ENCODE measurements at places on chromosomes 12 and 14.

DNA sequence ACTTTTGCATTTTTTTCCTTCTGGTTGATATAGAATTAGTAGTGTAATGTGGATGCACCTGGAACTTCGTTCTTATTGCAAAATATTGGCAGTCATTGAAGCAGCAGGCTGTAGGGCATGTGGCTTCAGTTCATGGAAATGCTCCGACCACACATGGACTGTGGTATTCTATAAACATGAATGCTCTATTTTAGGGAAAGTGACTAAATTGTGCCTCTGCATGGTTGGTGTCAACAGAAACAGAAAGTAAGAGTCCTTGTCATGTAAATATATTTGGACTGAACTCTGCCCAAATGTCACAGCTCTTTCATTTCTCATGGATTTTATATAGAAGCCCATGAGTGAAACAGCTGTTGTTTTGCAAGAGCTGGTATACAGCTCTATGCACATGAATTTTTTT is 917.0 kb downstream of the LRFN5 start:
- no peak for DNase-seq

GRCh38 chr12:112115259-112116045 is 6.9 kb upstream of the NAA25 start:
- no peak for DNase-seq

- DNase-seq = no peak
Observed at GRCh38 chr14:78605025-78605762, 435.0 kb downstream of the NRXN3 start.

DNA sequence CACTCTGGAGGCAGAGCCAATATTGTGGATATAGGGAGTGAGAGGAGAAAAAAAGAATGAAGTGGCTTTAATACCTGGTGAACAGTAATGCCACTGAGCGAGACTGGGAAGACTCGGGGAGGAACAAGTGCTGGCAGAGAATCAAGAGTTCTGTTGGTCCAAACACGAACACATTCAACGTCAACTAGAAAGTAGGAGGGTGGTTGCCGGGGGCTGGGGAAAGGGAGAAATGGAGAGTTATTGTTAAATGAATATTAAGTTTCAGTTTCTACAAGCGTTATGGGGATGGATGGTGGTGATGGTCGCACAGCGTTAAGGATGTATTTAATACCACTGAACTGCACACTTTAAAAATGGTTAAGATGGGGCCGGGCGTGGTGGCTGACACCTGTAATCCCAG is 2.8 kb downstream of the SPRING1 start:
- no peak for DNase-seq

GRCh38 chr12:94271351-94271750 is 123.0 kb downstream of the PLXNC1 start:
- DNase-seq = no peak

- DNase-seq = no peak
Observed at GRCh38 chr12:3288690-3289089, 202.3 kb upstream of the PRMT8 start.

- DNase-seq = no peak
Observed at GRCh38 chr12:107025671-107026070, 38.7 kb upstream of the MTERF2 start.

DNA sequence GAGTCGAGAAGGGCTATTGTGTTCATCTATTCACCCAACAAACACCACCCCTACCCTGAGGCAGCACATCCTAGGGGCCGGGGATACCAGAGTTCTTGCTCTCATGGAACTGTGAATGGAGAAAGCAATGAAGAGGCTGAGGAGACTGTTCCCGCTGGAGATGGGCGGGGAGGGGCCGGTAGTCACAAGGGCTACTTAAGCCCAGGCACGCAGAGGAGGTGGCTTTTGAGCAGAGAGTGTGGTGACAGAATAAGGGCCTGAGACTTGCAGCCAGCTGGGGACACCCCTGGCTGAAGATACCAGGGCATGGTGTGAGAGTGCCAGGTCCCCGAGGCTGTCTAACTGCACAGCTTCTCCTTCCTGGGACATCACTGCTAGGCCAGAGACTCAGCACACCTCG is 114.1 kb upstream of the EVL start:
- DNase-seq = no peak

DNA sequence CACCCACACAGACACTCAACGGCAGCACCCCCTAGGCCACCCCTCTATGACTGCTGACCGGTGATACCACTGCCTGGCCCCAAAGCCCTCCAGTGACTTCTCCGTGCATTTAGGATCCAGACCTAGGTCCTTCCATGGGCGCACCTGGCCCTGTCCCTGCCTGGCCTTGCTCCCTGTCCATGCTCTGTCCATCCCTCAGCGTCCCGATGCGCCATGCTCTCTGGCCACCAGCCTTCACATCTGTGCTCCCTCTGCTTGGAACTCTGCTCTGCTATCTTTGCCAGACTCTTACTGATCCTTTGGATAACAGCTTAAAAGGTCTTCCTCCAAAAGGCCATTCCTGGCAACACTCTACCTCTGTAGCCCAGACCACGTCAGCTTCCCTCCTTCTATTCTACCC is 25.4 kb upstream of the HDAC7 start:
- no peak for DNase-seq

DNA sequence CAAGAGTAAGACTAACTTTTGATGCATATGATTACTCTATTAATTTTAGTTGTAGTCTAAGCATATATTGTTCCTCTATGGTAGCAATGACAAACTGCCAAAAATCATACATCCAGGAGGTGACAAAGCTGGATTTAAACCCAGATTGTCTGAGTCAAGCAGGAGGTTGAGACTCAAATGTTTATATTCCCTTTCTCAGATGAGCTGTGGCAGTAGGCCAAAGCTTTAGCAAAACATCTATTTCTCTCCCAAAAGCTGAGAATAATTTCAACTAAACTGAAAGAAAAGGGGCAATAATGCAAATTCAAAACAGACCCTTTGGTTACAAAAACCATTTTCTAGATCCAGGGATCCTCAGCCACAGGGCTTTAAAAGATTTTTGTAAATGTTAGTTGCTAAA is 173.6 kb downstream of the SEC23A start:
- no peak for DNase-seq

Measured in stimulated activated CD8-positive, alpha-beta memory T cell treated with anti-CD3 and anti-CD28 coated beads, Interleukin-7, amount 100 ng/mL, for 1 hour (primary cell).